Stimulated activated CD4-positive, alpha-beta T cell treated with anti-CD3 and anti-CD28 coated beads, TNF-alpha, amount 100 ng/mL, for 4 hours (primary cell): ENCODE measurements at places on chromosomes 16 and 17.

- DNase-seq = no peak
Observed at GRCh38 chr17:32487473-32488176, 832 bp downstream of the CDK5R1 start.

- DNase-seq = no peak
Observed at GRCh38 chr16:57629516-57630406, 1.3 kb downstream of the ADGRG1 start.

DNA sequence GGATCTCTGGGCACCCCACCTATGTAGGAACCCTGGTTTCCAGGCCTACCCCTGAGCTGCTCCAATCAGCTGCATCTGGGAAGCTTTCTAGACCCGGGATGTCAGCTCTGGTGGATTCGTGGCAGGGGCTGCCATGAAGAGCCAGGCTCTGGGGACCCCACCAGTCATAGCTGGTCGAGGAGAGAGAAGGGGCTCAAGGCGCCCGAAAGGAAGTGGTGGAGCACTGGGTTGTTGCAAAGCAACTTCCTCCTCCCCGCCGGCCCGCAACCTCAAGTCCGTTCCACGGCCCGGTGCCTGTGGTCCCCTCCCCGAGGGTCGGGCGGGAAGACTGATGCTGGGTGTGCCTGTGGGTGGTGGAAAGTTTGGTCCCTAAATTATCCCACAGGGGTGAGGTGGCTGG lies 10.2 kb downstream of the TBKBP1 start:
- no peak for DNase-seq

DNA sequence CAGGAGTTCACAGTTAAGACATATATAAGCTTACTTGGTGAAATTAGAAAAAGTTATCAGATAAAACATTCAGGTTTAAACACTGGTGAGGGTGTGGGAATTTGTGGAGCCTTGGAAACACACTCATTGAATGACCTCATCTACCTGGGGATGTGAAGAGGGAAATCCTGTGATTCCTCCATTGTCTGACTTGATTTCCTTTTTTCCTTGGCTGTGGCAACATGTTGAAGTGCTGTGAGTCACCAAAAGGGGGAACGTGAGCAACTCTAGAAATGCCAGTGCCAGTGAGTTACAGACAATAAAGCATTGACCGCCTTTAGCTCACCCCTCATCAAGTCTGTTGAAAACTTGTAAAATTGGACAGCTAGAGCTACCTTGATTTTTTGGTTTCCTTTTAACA lies 1.8 kb downstream of the HMOX2 start:
- no peak for DNase-seq

DNA sequence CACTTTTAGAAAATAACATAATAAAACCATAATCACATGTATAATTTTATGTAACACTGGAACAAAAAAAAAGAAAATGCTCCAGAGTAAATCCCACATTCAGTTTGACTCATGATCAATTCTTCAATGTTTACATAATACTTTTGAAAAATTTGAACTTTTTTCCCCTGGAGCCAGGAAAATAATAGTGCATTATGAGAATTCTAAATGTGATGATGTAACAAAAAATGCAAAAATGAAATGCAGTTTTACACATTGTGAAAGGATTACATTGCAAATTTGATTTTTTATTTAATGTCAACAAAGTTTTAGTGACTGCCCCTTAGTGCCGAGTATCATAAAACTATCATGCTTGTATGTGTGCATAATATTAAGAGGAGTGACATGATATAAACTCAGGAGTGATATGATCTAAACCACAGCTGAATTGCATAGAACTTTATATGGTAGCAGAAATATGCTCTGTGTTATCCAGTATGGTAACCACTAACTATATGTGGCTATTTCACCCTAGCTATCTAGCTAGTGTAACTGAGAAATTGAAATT lies 238.2 kb downstream of the CDH8 start:
- no peak for DNase-seq

DNA sequence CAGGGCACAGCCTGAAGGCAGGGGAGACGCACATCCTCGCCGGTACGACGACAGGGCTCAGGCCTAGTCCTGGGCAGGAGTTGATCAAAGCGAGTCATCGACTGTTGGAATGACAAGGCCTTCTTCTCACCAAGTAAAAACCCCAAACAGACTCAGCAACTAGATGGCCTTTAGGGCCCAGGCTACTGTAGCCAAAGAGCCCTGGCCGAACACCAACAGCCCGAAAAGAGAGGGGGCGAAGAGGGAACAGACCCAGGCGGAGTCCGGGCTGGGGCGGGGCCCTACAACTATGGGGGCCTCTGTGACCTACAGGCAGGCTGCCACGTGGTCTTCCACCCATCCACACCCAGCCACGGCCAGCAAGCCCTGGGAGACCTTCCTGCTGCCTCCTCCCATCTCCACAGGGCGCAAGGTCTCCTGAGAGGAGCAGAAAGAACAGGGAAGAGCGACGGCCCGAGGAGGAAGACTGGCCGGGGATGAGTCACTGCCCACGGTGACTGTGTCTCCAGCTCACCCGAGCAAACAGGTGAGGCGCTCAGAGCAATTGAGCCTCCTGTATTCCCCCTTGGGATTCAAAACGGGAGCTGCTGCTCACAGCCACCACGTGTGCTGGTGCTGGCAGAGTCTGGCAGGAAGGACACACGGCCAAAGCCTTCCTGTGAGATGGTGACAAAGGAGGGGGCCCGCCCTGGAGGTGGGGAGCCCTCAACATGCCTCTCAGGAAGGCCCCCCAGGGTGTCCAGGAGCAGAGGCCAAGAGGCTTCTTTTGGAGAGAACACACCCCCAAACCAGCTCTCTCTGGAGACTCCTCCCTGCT lies 17.7 kb downstream of the SLC16A3 start:
- DNase-seq = no peak

DNA sequence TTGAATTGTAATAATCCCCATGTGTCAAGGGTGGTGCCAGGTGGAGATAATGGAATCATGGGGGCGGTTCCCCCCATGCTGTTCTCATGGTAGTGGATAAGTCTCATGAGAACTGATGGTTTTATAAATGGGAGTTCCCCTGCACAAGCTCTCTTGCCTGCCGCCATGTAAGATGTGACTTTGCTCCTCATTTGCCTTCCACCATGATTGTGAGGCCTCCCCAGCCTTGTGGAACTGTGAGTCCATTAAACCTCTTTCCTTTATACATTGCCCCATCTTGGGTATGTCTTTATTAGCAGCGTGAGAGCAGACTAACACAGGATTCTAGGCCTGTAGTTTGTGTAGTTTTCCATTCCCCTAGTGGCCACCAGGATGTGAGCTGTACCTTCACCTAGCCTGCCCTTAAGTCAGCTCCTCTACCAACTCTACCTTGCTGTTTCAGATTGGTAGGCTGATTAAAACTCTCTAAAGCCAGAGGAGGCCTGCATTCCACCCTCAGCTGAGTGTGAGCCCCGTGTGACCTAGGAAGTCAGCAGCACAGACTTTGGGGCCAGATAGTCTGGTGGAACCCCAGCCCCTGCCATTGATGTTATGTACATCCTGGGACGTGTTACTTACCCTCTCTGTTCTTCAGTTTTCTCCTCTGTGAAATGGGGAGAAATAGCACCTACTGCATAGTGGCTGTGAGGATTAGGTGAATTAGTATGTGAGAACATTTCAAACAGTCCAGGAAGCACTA lies 252.4 kb upstream of the CACNG5 start:
- no peak for DNase-seq

DNA sequence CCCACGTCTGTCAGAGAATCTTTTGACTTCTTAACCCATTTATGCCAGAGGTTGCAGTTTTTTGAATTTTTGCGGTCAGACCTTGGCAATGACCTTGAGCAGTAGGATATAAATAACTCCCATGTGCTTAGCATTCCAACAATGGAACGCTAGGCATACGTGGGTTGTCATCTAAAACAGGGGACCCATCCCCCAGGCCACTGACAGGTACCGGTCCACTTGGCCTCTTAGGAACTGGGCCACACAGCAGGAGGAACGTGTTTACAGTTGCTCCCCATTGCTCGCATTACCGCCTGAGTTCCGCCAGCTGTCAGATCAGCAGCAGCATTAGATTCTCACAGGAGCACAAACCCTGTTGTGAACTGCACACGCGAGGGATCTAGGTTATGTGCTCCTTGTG lies 76.8 kb upstream of the LGALS9 start:
- no peak for DNase-seq

DNA sequence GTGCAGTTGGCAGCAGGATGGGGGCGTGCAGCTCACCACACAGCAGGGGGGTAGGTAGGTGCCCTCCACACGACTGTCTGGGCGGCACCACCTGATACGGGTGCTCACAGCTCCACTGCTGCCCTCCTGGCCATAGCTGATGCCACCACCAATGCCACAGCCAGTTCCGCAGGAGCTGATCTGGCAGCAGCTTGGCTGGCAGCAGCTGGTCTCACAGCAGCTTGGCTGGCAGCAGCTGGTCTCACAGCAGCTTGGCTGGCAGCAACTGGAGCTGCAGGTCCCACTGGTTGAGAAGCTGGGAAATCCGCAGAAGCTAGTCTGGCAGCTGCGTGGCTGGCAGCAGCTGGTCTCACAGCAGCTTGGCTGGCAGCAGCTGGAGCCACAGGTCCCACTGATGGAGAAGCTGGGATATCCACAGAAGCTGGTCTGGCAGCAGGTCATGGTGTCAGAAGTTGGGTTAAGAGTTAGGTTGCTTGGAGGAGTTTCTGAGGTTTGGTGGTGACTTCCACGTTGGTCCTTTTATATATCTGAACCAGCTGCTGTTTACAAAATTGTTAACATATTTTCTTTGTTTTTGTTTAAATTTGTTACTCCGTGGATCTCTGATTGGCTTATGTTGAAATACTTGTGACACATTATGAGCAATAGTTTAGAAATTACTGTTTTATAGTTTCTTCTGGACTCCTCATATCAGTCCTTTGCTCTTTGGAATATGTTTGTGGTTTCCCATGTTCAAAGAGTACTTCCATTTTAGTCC lies at the start of gene KRTAP1-5:
KRTAP1-5 (minus strand) TSS at position 494 of the 757 bp plus-strand sequence; CDS start at position 441, 53 bp downstream.
- no peak for DNase-seq

DNA sequence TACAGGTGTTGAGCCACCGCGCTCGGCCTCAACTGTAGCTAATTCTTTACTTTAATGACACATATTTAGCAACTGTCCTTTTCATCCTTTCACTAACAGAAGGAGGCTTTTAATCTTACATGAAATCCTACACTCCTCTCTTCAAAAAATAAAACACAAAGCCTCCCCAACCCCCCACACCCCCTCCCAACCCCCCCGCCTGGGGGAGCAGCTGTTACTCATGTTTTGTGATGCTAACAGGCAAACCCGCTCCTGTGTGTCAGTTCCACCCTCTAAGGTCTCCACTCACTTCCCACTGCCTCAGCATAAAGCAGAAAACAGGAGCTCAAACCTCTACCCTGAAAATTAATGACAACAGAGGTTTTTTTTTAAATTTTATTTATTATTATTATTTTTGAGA lies 55.4 kb upstream of the SLC25A19 start:
- peak; percentile 42 for DNase-seq
